ENCODE measurements at places on chromosomes 12 and 14. TPM values are rescaled to one million over a fixed set of nuclear protein-coding genes. Genes with fewer than 3 reads are reported as not detected.

GRCh38 chr12:100020370-100020769 lies 35.6 kb upstream of the ANKS1B start:
- no peak for DNase-seq

DNA sequence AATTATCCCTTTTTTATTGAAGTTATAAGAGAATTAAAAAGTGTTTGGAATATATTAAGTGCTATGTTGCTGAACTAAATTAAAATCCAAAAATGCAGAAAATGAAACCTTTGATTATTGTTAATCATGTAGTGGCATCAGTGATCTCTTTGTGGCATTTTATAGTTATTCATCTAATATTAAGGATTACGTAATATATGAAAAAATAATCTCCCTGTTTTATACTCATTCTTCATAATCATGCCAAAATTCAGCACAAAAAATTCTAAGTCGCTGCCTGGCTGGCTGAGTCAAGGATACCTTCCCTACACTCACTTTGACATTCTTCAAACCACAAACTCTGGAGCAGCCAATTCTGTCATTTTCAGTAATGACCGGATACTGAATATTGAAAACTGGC lies 63.7 kb downstream of the ARL1 start:
- no peak for DNase-seq

The DNAJC22 gene
- 73.7 TPM for total RNA-seq

The ANKS1B gene
- 10.6 TPM for total RNA-seq

The SLC5A8 gene
- total RNA-seq = 0.06 TPM

DNA sequence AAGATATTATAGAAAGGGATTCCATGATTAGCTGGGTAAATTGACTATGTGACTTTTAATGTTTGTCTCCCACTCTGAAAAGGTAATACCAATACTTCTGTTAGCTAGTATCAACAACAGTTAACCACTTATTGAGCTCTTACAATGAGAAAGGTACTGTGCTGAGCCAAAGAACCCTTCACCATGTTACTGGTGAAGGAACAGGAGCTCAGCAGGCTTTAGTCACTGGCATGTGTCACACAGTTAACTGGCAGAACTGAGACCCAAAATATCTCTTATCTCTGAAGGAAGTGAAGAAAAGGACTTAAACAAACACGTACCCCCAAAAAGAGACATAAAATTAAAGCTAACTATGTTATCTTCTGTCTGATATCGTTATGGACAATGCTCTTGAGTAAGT lies 170.6 kb downstream of the MED13L start:
- no peak for DNase-seq

DNA sequence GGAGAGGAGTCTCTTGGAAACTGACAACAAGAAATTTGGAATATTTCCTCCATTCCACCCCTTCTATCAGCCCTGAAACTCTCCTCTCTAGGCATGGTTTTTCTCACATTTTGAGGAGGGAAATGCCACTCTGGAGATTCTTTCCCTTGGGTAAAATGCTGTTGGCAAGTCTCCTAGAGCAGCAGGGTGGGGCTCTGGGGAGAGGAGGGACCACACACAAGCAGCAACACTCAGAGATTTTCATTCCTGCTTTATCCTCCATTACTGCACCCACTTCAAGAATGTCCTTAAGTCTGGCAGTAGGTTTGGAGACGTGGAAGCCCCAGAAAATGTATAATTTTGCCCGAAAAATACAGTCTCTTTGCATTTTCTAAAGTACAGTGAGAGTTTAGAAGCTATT lies 130.8 kb upstream of the FLRT2 start:
- no peak for DNase-seq

DNA sequence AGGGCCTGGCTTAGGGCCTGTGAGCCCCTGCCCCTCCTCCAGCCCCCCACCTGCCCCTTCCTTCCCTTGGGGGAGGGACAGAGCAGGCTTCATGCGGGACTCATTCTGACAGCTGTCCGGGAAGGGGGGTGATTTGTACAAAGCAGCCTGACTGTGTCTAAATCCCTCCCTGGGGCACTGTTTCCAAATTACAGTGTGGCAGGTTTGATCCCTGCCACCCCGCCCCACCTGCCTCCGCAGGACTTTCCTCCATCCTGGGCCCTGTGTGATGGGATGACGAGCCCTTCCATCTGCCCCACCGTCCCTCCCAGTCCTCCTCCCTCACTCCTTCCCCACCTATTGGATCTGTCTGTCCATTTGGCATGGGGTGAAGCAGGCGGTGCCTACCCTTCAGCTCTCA lies 363.9 kb downstream of the BCL11B start:
- DNase-seq = no peak

DNA sequence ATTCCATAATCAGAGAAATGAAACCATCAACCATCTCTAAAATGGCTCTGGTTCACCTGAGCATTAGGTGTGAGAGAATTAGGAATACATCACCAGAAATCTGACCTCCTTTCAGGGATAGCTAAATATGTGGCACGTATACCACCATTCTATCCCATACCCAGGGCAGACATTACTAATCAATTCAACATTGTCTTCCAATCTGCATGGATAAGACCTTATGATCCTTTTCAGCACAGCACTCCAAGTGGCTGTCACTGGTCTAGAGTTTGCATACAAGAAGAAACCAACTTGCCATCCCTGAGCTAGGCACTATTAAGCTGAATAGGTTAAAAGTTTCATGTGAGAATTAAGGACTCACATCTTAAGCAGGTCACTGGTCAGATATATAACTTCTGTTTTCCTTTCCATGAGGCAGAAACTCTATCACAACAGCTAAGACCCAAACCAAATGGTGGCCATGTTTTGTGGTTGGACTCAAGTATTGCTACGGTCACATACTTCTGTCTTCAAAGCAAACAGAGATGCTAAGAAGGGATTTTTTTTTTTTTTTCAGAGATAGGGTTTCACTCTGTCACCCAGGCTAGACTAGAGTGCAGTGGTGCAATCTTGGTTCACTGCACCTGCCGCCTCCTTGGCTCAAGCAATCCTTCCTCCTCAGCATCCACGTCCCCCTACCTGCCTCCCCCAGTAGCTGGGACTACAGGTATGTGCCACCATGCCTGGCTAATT lies 249.0 kb downstream of the DPF3 start:
- DNase-seq = no peak
